Progenitor cell of endocrine pancreas (in vitro differentiated cells): ENCODE measurements at places on chromosomes 4 and X.

GRCh38 chr4:87541521-87541920 is 12.3 kb upstream of the SPARCL1 start:
- no peak for DNase-seq

GRCh38 chr4:133865612-133866327 is 335.8 kb downstream of the PABPC4L start:
- DNase-seq, result no peak

- DNase-seq, result no peak
Measured at GRCh38 chr4:54276641-54277430, 47.7 kb downstream of the PDGFRA start.

DNA sequence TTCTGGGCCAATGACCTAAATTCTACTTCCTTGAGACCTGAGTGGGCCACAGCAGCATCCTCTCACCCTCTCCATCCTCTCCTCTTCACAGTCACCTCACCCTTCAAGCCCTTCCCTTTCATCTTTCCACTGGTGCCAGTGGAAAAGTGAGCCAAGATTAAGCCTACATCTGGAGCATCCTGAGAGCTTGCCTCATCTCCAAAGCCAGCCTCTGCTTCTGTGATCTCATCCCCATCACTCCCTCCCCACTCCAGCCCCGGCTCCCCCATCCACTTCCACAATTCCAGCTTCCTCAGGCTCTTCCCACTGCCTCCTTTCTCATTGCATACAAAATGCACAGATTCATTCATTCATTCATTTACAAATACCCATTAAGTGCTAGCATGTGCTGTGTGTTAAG is 10.1 kb upstream of the RASL11B start:
- DNase-seq, result no peak

DNA sequence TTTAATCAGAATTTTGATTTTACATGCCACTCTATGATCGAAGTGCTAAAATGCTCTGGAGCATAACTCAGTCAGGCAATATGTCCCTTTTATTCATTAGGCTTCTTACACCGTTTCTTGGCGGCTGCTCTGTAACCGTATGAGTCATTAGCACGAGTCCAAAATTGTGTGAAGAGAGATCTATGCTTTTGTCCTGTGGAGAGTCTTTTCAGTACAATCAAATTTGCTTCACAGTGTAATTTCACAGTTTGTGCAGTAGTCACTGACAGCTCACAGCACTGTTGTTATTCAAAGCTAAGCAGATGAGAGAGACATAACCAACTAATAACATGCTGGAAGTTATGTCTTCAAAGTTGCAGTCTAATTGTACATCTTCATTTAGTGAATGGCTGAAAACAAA is 167.8 kb downstream of the PCDH10 start:
- DNase-seq, result no peak

GRCh38 chrX:18871161-18871890 is 112.6 kb downstream of the PHKA2 start:
- DNase-seq, result no peak

DNA sequence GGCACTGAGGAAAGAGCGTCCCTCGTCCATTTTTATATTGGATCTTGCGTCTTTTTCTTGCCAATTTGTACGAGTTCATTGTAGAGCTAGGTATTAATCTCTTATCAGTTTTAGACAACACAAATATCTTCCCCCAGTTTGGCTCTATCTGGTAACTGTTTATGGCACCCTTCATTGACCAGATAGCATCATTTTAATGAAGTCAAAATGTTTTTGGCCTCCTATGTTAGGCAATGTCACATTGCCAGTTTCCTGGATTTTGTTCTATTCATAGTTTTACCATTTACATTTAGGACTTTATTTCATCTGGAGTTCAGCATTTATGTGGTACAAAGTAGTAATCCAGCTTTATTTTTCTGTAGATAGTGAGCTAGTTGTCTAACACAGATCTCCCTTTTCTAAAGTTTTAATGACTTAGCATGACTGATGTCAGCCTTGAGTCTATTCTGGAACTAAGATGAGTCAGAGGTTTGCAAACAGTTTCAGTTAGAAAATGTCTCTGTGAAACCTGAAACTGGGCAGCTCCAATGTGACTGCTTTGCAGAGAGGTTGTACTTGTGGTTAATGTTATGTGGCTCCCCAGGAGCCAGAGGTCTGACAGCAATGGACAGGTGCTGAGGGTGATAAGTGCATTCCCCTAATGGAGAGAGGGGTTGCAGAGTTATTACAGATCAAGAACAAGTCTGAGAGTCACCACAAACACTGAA is 5.3 kb upstream of the STBD1 start:
- DNase-seq, result no peak

GRCh38 chr4:120709991-120710390 is 212.5 kb downstream of the PRDM5 start:
- no peak for DNase-seq

DNA sequence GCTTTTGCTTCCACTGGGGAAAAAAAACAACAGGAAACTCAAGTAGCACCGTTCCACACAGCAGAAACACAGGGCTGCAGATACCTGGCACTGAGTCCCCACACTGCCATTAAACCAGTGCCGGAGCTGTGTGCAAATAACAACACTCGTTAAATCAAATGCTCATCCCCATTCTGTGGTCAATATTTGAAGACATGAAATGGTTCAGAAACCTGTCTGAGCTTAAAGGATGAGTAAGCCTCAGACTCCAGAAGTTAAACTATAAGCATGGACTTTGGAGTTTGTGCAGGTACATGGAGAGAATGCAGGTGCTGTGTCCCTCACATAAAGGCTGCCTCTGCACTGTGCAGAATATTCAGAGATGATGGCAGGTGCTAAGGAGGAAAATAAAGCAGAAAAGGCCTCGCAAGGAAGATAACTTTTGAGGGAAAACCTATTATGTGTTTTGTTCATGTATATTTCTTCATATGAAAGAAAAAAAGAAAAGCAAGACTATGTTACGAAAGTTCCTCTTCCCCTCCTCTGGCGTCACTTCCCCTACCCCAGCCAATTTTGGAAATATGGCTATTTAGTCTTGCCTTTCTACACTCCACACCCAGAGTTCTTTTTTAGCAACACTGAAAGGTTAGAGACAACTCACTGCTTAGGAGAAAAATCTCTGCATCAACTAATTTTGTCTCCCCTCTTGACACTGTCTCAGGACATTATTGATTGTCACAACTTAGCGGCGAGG is 4.6 kb downstream of the MPP1 start:
- DNase-seq, result no peak

- no peak for DNase-seq
Measured at GRCh38 chrX:53362449-53362848, 60.0 kb downstream of the SMC1A start.

DNA sequence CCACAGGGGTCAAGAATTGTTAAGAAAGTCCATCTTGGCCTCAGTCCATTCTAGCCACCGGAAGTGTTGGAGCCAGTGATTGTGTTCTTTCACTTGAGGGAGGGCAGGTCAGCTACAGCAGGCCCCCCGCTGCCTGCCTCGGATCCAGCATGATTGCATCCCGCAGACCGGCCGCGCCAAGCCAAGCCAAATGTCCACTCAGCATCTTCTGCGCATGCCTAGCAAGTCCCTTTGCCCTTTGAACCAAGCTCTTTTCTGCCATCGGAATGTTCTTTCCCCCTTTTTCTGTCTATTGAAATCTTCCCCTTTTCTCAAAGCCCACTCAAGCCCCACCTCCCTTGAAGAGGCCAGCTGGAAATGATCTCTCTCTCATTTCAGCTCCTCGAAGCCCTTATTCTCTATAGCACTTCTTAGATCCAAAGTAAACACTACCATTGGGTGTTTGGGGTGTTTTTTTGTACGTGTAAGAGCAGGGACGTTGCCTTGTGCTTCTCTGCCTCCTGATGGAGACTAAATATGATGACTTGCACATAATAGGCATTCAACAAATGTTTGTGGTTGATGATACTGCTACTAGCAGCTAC is 147.8 kb upstream of the BCOR start:
- DNase-seq, result no peak

DNA sequence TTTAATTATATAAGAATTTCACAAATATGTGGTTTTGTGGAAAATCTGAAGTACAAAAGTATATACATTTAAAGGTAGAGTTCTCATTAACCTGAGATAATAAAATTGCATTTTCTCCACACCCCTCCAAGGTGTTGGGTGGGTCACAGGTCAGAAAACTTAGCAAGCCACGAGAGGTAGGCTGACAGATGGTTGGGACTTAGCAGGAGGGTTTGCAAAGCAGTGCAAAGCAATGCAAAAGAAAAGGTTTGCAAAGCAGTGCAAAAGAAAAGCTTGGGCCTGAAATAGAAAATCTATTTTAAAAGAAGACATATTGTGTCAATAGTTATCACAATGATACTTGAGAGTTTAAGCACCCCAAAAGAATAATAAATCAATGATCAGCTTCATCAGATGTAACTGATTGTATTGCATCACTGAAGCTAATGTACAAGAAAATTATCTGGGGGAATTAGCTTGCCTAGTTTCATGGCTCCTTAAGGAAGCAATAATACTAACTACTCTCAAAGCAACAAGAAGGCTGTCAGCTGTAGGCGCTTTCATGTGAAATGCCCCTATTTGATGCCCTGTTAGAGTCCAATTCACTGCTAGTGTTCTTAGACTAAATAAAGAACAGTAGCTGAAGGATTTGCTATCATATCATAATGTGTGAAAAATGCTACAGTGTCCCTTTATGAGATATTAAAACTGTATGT is 319.5 kb downstream of the KCNIP4 start:
- no peak for DNase-seq

- DNase-seq, result no peak
Measured at GRCh38 chr4:16516796-16517439, 290.6 kb upstream of the TAPT1 start.
